ENCODE measurements at places on chromosomes 16 and 17.

DNA sequence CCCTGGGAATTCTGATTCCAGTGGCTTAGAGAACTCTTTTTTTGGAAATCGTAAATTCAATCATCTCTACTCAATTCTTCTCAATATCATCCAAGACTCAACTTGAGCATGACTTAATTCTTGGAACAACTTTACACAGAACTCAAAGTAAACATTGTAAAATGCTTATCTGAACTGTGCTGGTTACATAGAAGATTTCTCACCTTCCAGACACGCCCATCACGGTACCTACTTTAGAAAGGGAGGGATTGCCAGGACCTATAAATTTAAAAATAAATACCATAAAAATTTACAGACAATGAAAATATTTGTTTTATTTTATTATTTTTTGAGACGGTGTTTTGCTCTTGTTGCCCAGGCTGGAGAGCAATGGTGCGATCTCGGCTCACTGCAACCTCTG is 26.5 kb downstream of the MAP1LC3B start:
- no peak for DNase-seq

- no peak for DNase-seq
Observed at GRCh38 chr17:56231252-56231651, 78.0 kb downstream of the ANKFN1 start.

DNA sequence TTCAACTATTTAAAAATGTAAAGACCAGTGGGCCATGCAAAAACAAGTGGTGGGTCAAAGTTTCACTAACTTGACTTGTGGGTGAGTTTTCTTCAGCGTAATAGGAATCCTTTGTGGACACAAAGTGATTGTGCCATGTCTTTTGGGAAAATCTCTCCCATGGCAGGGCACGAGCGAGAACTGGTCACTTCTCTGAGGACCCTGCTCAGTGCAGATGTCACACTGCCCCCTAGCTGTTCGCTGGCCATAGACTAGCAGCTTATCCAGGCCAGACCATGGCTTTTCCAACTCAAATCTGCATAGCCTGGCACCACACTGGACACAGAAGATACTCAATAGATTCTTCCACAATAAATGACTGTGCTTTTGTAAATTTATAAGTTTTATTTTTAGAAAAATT is 306.0 kb upstream of the CCL2 start:
- DNase-seq, result no peak

DNA sequence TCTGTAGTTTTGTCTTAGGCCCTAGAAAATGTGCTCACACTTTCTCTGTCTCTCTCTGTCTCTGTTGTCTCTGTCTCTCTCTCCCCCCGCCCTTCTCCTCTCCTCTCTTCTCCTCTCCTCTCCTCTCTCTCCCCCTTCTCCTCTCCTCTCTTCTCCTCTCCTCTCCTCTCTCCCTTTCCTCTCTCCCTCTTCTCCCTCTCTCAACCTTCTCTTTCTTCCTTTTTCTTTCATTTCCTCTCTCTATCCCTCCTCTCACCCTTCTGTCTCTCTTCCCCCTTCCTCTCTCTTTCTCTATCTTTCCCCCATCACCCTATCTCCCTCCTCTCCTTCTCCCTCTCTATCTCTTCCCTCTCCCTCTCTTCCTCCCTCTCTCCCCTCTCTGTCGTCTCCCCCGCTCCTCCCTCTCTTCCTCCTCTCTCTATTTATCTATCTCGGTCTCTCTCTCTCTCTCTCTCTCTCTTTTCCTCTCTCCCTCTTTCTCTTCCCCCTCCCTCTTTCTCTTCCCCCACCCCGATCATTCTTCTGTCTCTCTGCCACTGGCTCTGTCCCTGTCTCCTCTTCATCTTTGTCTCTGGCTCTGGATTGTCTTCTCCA is 107.2 kb upstream of the C16orf82 start:
- DNase-seq, result no peak

GRCh38 chr17:37278247-37278894 is 97.4 kb upstream of the C17orf78 start:
- DNase-seq, result no peak

GRCh38 chr16:22092143-22092933 is at the start of gene VWA3A:
Gene VWA3A, plus strand, starts transcription at chr16:22092541. Its CDS starts 97 bp downstream, at chr16:22092638.
- no peak for DNase-seq

GRCh38 chr17:32253117-32253611 is 12.5 kb upstream of the RHBDL3 start:
- DNase-seq, result peak; percentile 47

DNA sequence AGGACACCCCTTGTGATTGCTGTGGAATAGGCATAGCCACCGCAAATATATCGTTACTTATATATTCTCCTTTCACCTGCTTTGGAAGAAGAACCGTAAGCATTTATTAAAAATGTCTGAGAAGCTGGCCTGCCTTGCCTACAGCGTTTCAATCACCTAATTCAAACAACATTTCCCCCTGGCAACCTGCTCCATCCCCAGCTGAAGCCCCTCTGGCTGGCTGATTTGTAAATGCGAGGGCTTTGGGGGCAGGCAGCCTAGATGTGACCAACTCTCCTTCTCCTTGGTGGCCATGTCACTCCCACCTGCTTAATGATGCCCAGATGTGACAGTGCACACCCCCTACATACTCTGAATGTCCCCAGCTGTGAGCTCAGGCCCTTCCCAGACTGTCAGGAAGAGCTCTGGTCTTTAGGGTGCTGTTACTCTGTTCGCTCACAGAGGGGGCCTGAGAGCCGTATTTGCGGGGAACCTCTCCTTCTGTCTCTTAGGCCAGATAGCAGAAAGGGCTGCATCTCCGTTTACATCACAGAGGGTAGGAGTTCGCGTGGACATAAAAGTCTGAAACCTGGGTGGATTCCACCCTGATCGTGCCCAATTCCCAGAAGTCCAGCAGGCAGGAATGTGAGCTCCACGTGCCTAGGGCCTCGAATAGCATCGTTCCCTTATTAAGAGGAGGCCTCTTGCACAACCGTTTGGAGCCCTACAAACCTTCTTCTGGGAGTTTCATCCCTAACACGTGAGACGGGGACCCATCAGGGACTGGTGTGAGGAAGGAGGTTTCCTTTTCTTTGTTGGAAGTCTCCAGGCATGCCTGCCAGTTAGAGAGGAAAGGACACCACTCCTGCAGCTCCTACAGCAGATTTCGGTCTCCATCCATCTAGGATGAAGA is 2.4 kb upstream of the SDK2 start:
- DNase-seq, result no peak

GRCh38 chr16:50282010-50282538 is 15.7 kb downstream of the ADCY7 start:
- no peak for DNase-seq

DNA sequence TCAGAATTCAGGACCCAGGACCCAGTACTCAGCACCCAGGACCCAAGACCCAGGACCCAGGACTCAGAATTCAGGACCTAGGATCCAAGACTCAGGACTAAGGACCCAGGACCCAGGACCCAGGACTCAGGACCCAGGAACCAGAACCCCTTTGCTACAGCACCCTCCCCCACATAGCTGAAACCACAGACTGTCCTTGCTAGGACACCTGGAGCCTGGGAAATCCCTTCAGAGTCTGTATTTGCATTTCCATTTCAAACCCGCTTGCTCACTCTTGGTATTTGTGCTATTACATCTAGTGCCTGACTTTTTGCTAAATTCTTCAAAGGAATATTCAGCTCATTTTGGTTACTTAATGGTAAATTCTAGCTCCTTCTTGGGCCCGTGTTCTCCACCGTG is 275.8 kb upstream of the MAF start:
- no peak for DNase-seq

- DNase-seq, result no peak
Observed at GRCh38 chr16:5032748-5033167, 977 bp downstream of the NAGPA start.

DNA sequence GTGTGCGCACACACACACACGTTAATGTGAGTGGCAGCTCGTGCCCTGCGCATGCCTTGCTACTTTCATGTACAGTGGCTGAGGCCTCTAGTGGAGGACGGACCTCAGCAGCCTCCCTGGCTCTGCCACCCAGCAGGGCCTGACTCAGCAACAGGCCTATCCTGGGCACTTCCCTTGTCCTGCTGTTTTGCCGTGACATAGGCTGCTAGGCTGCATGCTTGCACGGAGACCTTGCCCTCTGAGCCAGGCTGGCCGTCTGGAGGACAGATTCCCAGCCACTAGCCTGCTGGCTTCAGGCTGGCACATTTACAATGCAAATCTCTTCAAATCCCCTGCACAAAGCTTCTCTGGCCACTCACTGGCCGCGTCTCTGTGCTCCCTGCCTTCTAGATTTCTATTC is 9.5 kb downstream of the RNF213 start:
- DNase-seq, result no peak

DNA sequence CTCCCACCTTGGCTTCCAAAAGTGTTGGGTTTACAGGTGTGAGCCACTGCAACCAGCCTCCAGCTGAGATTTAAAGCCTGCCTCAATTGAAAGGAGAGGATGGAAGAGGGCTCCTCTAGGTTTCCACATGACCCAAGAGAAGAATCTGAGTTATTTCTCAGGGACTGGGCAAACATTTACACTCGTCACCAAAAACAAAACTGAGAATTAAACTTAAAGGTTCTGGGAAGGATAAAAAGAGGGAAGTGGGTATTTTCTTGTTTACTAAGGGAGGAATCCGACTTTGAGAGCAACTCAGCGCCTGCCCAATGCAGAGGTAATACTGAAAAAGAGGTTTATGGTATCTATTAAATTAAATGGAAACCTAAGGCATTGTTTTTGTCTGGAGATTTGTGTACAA is 13.3 kb downstream of the HOXB1 start:
- no peak for DNase-seq

DNA sequence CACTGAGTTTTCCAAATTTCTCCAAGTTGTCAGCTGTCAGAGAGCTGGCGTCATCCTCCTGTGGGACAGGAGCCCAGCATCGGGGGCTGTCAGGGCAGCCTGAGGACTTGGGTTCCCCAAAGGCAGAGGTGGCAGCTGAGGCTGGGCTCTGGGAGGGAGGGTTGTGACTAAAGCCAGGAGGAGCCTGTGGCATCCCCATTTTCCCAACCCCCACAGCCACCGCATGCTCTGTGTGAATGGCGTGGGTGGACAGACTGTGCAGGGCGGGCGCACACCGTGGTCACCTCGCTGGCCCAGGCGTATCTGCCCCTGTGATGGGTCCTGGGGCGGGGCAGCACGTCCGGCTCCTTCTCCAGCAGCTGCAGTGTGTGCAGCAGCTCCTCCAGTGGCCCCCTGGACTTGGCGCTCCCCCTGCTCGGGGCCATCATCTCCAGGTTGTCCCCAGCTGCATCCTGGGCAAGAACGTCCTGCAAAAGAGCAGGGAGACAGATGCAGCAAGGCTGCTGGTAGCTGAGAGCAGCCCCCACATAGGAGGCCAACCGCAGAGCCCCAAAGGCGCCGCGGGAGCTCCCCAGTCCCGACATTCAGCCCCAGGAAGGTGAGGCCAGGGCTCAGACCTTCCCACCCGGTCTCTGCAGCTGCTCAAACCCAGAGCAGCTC is 24.8 kb downstream of the CEP131 start:
- no peak for DNase-seq

DNA sequence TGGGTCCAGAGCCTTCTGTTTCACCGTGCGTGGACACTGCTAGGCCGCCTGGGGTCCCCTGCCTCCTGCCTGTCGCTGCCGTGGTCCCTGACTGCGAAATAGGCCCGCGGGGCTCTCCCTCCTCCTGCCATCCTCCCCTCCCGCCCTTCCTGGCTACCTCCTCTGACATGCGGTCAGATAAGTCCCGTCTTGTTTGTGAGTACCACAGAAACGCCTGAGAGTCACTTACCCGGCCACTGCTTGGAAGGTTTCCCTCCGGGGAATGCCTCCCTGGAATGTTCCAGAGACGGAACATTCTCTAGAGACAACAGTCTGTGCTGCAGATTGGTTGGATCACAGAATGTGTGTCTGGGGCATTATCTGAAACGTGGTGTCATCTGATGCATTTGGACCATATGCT is 22.7 kb downstream of the CIBAR2 start:
- DNase-seq, result no peak

- no peak for DNase-seq
Observed at GRCh38 chr17:76660656-76661042, 17.1 kb upstream of the ST6GALNAC1 start.

- no peak for DNase-seq
Observed at GRCh38 chr17:38595892-38596291, 9.9 kb downstream of the SRCIN1 start.

GRCh38 chr16:55021595-55022475 is 91.2 kb downstream of the IRX5 start:
- DNase-seq, result peak; percentile 4

GRCh38 chr16:84513123-84513522 is 8.7 kb upstream of the MEAK7 start:
- DNase-seq, result peak; percentile 71

DNA sequence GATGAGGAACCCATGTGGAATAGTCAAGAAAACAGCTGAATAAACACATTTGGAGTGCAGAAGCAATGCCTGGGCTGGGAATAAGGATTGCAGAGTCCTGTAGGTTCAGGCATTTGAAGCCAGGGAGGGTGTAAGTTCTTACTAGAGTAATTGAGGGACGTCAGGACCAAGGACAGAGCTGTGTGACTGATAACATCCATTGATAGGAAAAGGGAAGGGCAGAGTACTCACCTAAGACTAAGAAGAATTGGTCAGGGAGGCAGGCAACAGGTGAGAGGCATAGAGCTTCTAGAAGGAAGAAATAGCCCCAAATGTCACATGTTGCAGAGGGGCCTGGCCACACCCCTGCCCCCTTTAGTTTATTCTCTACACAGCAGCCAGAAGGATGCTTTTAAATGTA is 79.8 kb upstream of the TMEM132E start:
- DNase-seq, result no peak

DNA sequence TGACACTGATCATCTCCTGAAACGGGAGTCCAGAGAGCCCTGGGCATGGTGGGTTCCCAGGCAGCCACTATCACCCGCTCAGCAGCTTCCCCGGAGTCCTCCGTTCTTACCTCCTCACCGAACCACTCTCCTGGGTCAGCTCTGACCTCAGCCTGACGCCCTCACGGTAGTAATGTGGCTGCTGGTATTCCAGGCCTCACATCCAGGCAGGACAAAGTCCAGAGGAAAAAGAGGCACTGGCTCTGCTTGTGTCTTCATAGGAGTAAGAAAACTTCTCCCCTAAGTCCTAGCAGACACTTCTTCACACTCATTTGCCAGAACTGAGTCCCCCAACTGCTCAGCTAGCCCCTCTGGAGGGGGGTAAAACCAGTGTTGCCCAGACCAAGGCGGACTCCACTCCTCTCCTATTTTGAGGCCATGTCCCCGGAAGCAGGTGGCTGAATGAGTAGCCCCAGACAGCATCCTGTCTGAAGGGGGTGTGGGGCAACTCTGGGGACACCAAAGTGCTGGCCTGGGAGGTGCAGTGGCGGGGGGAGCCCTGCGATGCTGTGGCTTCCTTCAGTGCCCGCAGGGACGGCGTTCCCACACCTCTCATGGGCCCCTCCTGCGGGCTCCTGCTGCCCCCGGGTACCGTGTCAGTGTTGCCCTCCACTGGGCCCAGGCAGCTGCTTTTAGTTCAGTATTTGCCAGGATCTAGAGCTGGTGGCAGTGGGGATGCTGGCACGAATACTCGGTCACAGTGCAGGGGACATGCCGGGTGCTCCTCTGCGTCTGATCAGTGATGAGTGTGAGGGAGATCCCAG is 5.4 kb downstream of the FSCN2 start:
- DNase-seq, result no peak

DNA sequence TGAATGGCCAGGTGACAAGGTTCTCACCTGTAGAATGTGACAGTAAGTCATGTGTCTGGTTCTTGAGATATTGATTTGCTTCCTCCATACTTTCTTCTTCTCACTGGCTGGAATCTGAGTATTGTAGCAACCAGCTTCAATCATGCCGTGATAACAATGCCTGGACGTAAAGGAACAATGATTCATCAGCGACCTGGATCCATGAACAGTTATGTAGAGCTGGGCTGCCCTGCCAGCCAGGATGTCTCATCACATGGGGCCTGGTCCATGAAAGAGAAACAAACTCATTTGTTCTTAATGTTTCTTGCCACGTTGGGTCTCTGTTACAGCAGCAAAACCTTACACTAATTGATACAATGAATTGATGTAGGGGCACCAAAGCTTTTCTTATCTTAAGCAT is 627.2 kb downstream of the TOX3 start:
- no peak for DNase-seq

Measured in SJSA1 (cell line).